Activated CD4-positive, alpha-beta T cell treated with anti-CD3 and anti-CD28 coated beads for 36 hours (primary cell): ENCODE measurements at places on chromosomes 11 and 22. TPM values are rescaled to one million over a fixed set of nuclear protein-coding genes. Genes with fewer than 3 reads are reported as not detected.

APOA4 gene
- total RNA-seq: not detected

PDGFB gene
- total RNA-seq: 2.5 TPM

DCHS1 gene
- total RNA-seq: 0.78 TPM

CARD16 gene
- total RNA-seq: 13.9 TPM

YPEL1 gene
- total RNA-seq: 1.5 TPM

POTEH gene
- not detected for total RNA-seq

MTNR1B gene
- not detected for total RNA-seq

FAM180B gene
- 0.11 TPM for total RNA-seq

CFAP300 gene
- total RNA-seq: not detected

VWCE gene
- 5.2 TPM for total RNA-seq

CALCA gene
- not detected for total RNA-seq

DNA sequence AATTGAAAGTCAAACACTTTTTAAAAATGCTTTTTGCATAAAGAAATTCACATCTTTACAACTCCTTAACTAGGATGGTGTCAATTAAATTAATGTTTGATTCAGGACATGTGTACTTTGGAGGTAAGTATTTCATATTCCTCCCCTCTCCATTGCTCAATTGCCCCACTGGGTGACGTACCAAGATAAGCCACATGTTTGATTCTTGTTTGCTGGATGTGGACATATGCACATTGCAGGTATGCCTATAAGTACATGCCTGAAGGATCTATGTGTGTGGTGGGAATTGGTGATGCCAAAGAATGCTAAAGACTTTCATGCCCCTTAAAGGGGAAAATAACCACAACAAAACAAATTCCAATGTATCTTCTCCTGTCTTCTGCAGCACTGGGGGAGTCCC is 5.8 kb downstream of the CD44 start:
- DNase-seq: no peak
- no peaks in the 10 kb centered on the region for H3K27me3 ChIP-seq
- H3K27ac ChIP-seq: peak overlapping the region; percentile 99
- H3K4me1 ChIP-seq: peaks cover 78% of the 10 kb centered on the region
- H3K36me3 ChIP-seq: peaks cover 85% of the 10 kb centered on the region

DNA sequence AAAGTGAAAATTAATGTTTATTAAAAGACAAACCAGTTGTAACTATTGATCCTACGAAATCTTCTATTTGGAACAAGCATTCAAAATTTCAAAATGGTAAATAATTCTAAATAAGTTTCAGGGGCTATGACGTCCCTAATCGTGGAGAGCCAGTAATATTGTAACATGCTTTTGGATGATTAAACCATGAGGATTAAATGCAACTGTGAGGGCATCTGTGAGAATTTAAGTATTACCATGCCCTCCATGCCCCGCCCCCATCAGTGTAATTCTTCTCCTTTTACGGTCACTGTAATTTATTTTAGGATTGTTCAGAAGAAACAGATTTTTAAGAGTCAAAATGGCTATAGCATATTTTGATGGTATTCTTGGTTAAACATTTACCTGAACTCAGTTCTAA is 133.2 kb downstream of the APOL5 start:
- H3K27me3 ChIP-seq: no peaks in the 10 kb centered on the region
- no peaks in the 10 kb centered on the region for H3K4me1 ChIP-seq
- no peak overlapping the region for H3K27ac ChIP-seq
- no peak overlapping the region for H3K4me3 ChIP-seq

GRCh38 chr11:30254307-30255298 is 23.8 kb downstream of the FSHB start:
- no peaks in the 10 kb centered on the region for H3K36me3 ChIP-seq
- no peak overlapping the region for H3K27ac ChIP-seq
- no peak overlapping the region for H3K4me3 ChIP-seq
- H3K4me1 ChIP-seq: peaks cover 4% of the 10 kb centered on the region
- DNase-seq: no peak

- H3K27ac ChIP-seq: no peak overlapping the region
- H3K4me3 ChIP-seq: no peak overlapping the region
- no peaks in the 10 kb centered on the region for H3K27me3 ChIP-seq
- no peaks in the 10 kb centered on the region for H3K4me1 ChIP-seq
Observed at GRCh38 chr11:27673979-27674663, 26.1 kb downstream of the BDNF start.

DNA sequence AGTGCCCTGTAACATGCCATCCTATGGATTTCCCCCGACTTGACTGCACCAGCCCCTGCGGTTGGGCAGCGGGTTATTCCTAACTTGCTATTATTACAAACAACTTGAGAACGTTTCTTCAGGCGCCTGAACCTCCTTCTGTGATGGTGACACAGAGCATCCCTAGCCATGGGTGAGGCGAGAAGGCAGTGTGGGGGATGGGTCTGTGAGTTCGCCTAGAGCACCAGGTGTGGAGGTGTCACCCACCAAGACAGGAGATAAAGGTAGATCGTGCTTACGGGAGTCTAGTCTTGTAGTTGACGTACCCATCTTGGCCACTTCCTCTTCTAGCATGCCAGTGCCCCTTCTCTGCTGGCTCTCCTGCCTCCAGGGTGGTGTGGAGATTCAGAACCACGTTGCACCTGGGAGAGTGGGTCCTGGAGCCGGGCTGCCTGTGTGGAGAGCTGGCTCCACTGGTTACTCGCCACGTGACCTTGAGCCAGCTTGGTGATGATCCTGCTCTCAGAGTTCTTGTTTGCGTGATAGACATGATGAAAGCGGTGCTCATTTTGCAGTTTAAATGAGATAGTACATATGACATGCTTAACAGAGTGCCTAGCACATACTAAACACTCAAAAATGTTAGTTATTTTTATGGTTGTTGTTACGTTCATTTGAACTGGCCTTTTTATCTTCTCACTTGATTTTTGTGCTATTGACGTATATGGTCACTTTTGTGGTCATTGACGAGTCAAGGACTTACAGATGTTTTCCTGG is 37.8 kb downstream of the TBC1D22A start:
- H3K36me3 ChIP-seq: peaks cover 51% of the 10 kb centered on the region
- DNase-seq: no peak
- no peaks in the 10 kb centered on the region for H3K27me3 ChIP-seq
- no peak overlapping the region for H3K27ac ChIP-seq
- H3K4me1 ChIP-seq: peaks cover 17% of the 10 kb centered on the region

DNA sequence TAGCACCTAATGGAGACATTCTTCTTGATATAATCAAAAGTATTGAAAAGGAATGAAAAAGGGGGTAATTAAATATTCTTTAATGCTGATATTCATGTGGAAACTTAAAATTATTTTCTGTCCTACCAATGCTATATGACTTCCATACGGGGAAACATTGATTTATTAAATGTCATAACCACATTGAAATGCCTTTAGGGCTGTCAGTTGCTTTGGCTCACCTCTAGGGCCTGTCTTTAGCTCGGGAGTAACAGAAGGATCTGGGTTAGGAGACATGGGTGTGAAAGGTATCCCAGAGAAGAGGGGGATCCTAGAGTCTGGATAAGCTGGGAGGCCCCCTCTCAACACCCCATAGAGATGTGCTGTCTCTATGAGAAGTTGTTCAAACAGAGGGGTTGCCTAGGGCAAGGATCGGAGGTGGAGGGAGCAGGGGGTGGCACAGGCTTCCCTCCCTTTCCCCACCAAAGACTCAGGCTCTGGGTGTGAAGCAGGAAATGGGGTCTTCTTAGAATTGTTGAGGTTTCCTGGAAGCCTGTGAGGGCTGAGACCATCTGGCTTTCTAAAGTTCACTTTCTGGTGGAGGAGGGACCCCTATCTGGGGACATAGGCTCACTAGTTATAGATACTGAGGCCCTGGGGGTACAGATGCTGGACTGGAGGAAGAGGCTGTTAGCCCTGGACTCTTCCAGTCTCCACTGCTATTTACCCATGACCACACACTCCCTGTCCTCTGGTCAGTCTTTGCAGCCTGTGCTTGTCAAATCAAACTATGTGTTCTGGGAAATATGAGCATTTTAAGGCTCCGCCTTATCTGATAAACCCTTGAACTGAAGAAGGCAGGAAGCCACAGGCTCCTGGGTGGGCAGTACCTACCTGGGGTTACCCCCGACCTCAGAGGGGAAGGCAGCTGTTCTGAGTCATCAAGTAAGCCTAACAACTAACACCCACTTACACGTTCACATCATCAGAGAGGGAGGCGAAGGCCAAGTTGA is 55.8 kb upstream of the RRAS2 start:
- no peaks in the 10 kb centered on the region for H3K27me3 ChIP-seq
- peak; percentile 87 for DNase-seq
- H3K4me3 ChIP-seq: peak overlapping the region; percentile 37
- H3K27ac ChIP-seq: peak overlapping the region; percentile 89
- no peaks in the 10 kb centered on the region for H3K36me3 ChIP-seq
- H3K4me1 ChIP-seq: peaks cover 40% of the 10 kb centered on the region

GRCh38 chr11:11498195-11498594 is 123.6 kb downstream of the GALNT18 start:
- no peaks in the 10 kb centered on the region for H3K4me1 ChIP-seq
- H3K27me3 ChIP-seq: peaks cover 4% of the 10 kb centered on the region
- no peaks in the 10 kb centered on the region for H3K36me3 ChIP-seq
- no peak overlapping the region for H3K4me3 ChIP-seq
- no peak overlapping the region for H3K27ac ChIP-seq

DNA sequence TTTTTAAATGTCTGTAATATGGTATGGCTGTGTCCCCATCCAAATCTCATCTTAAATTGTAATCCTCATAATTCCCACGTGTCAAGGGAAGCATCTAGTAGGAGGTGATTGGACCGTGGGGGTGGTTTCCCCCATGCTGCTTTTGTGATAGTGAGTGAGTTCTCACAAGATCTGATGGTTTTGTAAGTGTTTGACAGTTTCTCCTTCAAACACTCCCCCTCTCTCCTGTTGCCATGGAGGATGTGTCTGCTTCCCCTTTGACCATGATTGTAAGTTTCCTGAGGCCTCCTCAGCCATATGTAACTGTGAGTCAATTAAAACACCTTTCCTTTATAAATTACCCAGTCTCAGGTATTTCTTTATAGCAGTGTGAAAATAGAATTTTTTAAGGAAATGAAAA is 31.1 kb upstream of the CD44 start:
- H3K27me3 ChIP-seq: no peaks in the 10 kb centered on the region
- H3K4me3 ChIP-seq: no peak overlapping the region
- H3K4me1 ChIP-seq: peaks cover 57% of the 10 kb centered on the region
- H3K27ac ChIP-seq: no peak overlapping the region
- H3K36me3 ChIP-seq: no peaks in the 10 kb centered on the region
- DNase-seq: no peak

GRCh38 chr11:81071606-81072005 is 1630.8 kb upstream of the TENM4 start:
- H3K27me3 ChIP-seq: no peaks in the 10 kb centered on the region
- DNase-seq: no peak
- H3K4me3 ChIP-seq: no peak overlapping the region

- H3K4me1 ChIP-seq: no peaks in the 10 kb centered on the region
- no peak for DNase-seq
- H3K36me3 ChIP-seq: no peaks in the 10 kb centered on the region
Observed at GRCh38 chr11:133019545-133020371, 512.5 kb downstream of the OPCML start.

DNA sequence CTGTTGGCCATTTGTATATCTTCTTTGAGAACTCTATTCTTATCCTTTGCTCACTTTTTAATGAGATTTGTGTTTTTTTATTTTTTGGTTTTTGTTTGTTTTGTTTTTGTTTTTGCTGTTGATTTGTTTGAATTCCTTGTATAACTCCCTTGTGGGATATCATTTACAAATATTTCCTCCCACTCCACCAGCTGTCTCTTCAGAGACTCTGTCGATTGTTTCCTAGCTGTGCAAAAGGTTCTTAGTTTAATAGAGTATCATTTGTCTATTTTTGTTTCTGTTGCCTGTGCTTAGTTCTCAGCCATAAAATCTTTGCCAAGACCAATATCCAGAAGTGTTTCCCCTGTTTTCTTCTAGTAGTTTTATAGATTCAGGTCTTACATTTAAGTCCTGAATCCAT is 82.4 kb downstream of the ARHGAP32 start:
- H3K4me3 ChIP-seq: no peak overlapping the region
- no peaks in the 10 kb centered on the region for H3K27me3 ChIP-seq
- no peak for DNase-seq
- H3K4me1 ChIP-seq: no peaks in the 10 kb centered on the region

DNA sequence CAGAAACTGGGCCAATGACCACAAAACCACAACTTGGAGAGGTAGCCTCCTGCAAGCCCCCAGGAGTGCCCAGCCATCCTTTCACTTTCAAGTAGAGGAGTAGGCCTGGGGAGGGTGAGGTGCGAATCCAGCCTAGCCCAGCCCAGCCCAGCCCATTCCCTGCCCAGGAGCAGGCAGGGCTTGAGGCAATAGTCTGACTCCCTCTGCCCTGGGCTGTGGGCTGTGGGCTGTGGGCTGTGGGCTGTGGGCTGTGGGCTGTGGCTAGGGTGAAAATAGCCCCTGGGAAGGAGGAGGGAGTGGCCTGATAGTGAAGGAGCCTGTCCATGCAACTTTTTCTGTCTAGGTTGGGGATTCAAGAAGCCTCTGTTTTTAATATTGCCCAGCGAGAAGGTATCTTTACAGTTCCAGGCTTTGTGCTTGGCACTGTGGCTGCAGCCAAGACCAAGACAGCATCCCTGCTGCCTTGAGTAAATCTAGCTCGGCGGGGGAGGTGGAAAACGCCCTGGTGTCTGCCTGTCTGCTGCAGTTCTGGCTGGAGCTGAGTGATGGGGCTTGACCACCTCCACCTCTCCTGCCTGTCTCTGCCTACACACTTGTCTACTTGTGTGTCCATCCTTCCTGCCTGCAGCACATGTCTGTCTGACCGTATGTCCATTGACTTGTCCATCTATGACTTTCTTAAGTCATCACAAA is 40.7 kb downstream of the LMO1 start:
- no peaks in the 10 kb centered on the region for H3K27me3 ChIP-seq
- H3K36me3 ChIP-seq: no peaks in the 10 kb centered on the region
- no peak overlapping the region for H3K4me3 ChIP-seq
- no peak overlapping the region for H3K27ac ChIP-seq
- H3K4me1 ChIP-seq: no peaks in the 10 kb centered on the region
- DNase-seq: no peak

DNA sequence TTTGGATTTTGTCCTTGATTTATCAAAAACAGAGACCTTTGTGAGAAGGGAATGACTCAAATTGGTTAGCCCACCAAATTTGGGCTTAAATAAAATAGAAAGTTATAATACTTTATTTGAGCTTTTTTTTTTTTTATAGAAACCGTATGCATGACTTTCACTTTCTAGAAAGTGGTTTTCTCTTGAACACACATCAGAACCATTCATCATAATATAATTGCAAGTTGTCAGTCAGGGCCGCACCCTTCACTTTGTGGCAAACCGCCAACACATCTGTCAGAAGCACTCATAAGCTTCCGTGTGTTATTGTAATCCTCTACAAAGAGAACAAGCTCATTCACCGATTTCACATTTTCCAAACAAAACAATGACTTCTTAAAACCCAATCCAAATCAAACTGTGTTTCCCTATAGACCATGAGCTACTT is 76.1 kb downstream of the SOX6 start:
- no peak overlapping the region for H3K4me3 ChIP-seq
- H3K27me3 ChIP-seq: no peaks in the 10 kb centered on the region
- peak; percentile 49 for DNase-seq
- no peaks in the 10 kb centered on the region for H3K4me1 ChIP-seq

GRCh38 chr11:129115652-129116586 is 76.2 kb downstream of the ARHGAP32 start:
- no peak for DNase-seq
- no peak overlapping the region for H3K4me3 ChIP-seq
- H3K4me1 ChIP-seq: peaks cover 11% of the 10 kb centered on the region
- no peaks in the 10 kb centered on the region for H3K27me3 ChIP-seq
- no peaks in the 10 kb centered on the region for H3K36me3 ChIP-seq
- no peak overlapping the region for H3K27ac ChIP-seq
